ENCODE measurements at places on chromosomes 2 and 18.

DNA sequence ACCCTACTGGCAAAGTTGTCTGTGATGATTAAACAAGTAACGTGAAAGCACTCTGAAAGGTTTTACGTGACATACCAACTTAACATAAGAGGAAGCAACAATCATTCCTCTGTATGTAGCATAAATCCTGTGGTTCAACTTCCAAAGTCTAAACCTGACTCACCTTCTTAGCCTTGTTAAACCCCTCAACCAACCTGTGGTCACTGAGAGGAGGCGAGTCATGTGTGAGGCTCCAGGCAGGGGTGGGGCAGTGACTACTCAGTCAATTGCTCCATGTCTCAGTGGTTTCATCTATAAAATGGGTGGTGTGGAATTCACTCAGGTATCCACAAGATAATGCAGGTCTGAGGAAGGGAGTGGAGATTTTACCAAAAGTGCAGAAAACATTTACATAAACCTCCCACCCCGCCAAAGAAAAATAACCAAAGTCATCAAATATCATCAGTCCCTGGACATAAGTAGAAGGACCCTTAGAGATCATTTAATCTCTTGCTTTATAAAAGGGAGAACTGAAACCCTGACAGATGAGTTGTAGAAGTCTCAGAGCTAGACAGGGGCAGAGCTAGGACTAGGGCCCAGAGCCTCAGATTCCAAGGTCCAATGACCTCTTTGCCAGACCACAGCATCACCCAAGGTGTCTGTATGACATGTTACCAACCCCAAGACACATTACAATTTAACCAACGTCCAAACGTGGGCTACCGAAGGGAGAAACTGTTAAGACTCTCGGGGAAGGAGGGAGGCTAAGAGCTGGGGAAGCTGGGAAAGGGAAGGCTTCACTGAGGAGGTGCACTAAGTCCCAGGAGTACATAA lies 3.7 kb upstream of the PCBP1 start:
- DNase-seq = no peak

- no peak for DNase-seq
These were observed 199.0 kb downstream of the BABAM2 start for GRCh38 chr2:28089486-28089885.

DNA sequence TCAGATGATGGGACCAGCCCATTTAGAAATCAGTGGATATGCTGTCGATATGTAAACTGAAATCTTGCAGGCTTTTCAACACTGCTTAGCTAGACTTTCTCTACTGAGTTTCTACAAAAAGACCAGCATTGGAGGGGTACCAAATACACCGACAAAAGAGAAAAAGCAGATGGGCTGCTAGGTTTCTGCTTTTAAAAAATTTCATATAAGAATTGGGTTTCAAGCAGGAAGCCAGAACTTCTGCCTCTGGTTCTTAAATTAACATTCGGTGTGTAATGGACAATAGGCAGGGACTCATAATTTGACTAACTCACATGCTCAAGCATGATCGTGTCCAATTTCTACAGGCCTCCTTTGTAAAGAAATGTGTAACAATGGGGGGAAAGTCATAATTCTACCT lies 3.1 kb downstream of the ARL4C start:
- DNase-seq = no peak

- no peak for DNase-seq
These were observed 207.0 kb downstream of the ZNF407 start for GRCh38 chr18:74804677-74805076.

DNA sequence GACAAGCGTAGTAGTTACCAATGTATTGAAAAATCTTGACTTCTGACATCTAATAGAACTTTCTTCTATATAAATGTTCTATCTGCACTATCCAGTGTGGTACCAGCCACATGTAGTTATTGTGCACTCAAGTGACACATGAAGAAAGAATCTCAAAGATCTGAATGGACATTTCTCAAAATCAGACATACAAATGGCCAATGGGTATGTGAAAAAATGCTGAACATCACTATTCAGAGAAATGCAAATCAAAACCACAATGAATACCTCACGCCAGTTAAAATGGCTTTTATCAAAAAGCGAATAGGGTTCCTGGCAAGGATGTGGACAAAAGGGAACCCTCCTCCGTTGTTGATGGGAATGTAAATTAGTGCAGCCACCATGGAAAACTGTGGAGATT lies 37.5 kb upstream of the SMCHD1 start:
- no peak for DNase-seq

GRCh38 chr2:165238295-165238694 lies 919 bp upstream of the SCN2A start:
- no peak for DNase-seq

Data from right forelimb (tissue), 1 donor.